ENCODE measurements at places on chromosomes 1 and 21.

DNA sequence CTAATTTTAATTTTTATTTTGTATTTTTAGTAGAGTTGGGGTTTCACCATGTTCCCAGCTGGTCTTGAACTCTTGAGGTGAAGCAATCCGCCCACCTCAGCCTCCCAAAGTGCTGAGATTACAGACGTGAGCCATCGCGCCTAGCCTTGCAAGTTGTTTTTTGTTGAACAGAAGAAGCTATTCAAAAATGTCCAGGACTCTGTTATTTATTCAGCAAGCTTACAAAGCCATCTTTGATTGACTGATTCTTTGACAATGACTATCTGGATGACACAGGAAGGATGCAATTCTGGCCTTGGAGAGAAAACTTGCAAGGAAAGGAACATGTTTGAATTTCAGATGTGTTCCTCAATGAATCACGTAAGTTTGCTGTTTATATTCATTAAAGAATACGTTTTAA lies 63.5 kb downstream of the MAP3K7CL start:
- no peak for DNase-seq

DNA sequence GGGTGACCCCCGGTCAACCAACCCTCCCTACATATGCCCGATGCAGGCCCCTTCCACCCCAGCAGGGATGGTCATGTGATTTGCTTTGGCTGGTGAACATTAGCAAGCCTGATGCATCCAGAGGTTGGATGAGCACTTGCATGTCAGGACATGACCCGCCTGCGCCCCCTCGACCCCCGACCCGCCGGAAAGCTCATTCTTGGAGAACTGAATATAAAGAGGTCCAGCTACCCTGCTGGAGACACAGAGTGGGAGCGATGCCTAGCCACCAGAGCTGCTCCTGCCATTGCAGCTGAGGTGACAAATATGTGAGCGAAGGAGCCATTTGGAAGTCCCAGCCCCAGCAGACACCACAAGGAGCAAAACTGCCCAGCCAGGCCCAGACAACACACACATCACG lies 39.6 kb downstream of the COA6 start:
- DNase-seq = no peak

- no peak for DNase-seq
These were observed 508.2 kb upstream of the ZRANB2 start for GRCh38 chr1:71589005-71589404.

- no peak for DNase-seq
These were observed 9.7 kb upstream of the GPR61 start for GRCh38 chr1:109529881-109530456.

GRCh38 chr1:234556245-234556943 lies 53.6 kb downstream of the IRF2BP2 start:
- no peak for DNase-seq

DNA sequence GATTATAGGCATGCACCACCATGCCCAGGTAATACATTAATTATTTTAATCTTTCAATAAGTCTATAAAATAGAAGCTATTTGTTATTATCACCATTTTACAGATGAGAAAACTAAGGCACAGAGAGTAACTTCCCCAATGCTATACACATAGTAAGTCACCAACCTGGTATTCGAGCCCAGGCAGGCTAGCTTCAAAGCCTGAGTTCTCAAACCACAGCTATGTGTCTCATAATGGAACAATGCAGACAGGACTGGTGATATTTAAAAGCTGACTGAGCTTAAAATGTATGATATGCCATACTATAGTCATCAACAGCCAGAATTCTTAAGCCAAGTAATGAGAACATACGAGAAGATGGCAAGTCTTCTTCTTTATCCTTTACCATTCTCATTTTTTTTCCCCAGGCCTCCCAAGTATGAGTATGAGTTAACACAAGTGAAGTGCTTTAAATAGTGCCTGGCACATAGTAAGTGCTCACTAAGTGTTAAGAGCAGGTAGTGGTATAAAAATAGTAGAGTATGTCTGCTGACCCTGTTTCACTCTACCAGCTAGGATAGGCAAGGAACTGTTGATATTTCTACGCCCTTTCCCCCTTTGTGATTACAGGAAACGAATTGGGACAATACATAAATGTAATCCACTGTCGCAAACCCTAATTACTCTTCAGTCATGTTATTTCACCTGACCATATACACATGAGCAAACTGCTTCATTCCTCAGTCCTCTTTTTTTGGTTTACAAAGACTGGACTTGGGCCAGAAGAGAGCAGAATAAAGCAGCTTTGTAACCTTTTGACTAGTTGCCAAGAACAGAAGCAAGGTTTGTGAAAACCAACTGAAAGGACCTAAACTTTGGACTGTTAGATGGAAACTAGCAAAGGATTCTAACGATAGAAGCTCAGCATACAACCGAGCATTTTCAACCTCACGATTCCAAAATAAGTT lies 9.5 kb downstream of the EYA3 start:
- no peak for DNase-seq

GRCh38 chr1:51927029-51927428 lies 48.5 kb upstream of the NRDC start:
- no peak for DNase-seq

- DNase-seq = no peak
These were observed 2.1 kb downstream of the PRELP start for GRCh38 chr1:203477748-203478147.

GRCh38 chr1:11272544-11272831 lies 510 bp upstream of the UBIAD1 start:
- no peak for DNase-seq

GRCh38 chr1:63601912-63602311 lies 8.7 kb downstream of the PGM1 start:
- DNase-seq = no peak

DNA sequence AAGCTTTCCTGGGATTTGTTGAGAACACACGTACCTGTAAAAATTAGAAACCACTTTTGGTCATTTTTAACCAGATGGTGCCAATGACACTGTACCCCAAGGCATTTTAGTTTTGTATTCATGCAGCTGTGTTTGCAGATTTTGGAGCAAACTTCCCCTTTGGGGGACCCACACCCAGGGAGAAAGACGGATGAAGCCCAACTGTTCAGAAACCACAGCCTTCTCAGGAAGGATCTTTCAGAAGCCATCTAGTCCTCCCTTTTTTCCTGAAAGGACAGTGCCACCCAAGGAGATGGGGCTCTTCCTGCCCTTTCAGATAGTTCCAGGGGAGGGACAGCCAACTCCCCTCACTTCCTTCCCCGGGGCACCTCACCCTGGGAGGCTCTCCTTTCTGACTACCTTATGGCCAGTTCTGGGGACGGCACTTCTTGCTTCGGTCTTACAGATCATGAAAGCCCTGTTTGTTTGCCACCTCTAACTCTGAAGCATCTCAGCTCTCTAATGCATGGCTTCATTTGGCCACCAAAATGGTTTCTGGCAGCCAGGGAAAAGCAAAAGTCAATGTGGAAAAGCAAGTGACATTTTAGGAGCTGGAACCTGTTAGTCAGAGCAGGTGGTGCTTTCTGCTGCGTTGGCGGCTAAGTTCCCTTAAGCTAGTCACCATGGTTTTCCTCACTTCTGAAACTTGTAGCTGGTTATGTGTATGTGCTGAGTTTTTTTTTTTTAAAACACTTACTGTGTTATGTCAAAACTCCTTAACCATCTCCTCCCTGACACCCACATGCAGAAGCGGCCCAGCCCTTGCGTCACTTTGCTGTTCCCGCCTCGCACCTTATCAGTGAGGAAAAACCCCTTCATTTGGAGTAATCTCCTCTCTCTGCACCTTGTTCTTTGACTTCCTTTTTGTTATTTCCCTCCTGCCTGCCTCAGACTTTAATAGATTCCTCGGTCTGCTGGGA lies 10.1 kb downstream of the TMCC2 start:
- DNase-seq = no peak

DNA sequence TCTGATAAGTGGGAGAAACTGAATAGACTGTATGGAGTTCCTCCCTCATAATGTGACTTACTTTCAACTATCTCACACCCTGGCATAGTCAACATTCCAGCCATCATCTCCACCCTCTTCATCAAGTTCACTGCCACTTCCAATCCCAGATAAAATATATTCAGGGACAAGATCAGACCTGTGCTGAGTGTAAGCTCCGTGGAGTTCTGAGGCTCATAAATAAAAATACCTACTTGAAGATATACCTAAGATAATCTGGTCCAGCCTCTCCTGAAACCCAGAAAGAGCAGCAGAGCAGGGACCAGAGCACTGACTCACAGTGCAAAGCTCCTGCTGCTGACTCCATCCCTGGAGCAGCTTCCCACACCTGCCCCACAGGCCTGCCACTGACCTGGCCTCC lies 1.7 kb upstream of the LCE7A start:
- no peak for DNase-seq

DNA sequence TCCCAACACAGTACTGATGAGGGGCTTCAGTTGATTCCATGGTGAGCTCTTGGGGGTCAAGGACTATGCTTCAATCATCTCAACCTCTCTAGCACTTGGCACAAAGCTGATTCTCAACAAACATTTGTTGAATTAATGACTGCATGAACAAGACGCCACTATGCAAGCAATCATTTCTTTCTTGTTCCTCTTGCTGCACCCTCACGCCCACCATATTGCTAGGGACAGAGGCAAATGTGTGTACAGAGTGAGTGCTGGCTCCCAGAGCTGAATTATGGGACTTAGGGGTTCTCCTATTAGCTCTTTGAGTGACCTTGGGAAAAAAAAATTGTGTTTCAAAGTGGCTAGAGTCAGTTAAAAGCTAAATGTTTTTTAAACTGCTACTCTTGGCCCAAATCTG lies 2.5 kb downstream of the ADAR start:
- DNase-seq = no peak

GRCh38 chr1:77406661-77407060 lies 124.8 kb downstream of the AK5 start:
- no peak for DNase-seq

- peak; percentile 29 for DNase-seq
These were observed 49.2 kb upstream of the PAX7 start for GRCh38 chr1:18581420-18581880.

DNA sequence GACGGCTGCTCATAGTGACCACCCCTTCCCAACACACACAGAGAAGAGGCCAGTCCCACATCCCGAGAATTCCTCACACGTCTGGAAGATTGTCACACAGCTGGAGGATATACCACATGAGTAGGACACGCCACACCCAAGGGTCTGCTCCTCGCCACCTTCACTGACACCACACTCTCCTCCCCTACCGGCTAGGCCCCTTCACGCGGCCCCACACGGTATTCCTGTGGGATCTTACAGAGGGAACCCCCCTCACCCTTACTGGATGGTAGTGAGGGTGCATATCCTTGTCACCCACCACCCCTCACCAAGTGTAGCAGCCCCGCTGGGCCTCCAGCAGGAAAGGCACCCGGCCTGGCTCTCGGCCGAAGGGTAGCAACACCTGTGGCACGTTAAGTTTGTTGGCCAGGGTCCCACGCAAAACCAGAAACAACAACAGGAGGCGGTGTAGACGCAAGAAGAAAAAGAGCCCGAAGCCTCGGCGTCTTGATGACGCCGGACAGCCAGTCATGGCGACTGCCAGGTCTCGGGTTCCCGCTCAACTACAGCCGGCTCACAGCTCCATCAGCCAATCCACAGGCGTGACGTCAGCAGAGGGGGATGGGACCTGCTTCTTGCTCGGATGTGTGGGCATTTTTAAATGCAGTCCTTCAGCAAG lies at the start of gene NUP210L:
Gene NUP210L, minus strand, starts transcription at position 540 of the 658 bp plus-strand sequence.
- no peak for DNase-seq

DNA sequence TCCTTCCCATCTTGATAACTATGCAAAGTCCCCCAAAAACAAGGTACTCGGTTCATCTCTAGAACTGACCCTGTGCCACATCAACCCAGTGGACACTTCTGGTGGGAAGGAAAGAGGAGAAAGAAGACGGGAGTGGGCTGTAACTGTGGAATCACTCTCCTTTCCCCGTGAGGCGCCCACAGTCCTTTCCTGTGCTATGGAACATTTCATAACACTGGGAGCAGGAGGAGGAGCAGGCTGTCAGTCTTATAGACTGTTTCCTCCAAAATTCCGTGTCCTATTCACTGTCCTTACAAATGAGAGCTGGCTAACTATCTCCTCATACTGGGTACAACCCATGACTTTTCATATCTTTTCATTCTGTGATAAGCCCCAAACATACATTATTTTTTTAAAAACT lies 40.7 kb downstream of the PLEKHA6 start:
- no peak for DNase-seq

GRCh38 chr1:203791498-203791897 lies 3.9 kb upstream of the ZBED6 start:
- DNase-seq = no peak

- no peak for DNase-seq
These were observed at the start of gene SKI for GRCh38 chr1:2228157-2228594. SKI (plus strand) TSS chr1:2228319; CDS start chr1:2228767, 448 bp downstream.

- DNase-seq = no peak
These were observed 100.4 kb downstream of the KCNJ6 start for GRCh38 chr21:37815893-37816292.

DNA sequence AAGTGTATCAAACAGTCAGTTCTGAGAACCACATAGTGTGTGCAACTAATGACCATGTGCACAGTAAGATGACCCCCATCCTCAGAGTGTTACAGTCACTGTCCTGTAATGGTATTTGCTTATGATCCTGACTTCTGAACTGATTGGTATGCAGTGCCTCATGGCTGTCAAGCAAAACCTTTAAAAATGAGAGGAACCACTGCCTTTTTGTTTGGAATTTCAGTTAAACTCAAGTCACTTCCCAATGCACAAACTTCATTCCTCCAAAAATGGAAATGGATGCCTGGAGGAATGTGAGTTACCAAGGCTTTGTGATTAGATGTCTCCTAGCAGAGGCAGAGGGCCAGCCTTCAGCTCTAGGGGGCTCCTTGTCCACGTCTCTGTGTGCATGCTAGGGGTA lies 10.5 kb downstream of the C1orf198 start:
- DNase-seq = no peak

DNA sequence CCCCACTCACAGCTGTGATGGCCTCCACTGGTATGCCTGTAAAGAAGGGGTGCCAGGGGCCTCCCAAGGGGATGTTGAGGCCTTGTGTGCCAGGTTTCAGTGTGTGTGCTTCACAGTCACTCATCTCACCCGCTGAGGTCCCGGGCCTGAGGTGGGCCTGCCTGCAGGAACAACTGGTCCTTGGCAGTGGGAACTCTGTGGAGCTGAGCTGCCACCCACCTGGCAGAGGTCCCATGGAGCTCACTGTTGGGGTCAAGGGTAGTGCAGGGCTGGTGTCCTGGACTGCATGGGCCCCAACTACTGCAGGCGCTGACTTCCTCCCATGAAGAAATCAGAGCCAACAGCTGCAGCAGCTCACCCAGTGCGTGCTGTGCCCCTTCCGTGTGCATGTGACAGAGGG lies 17.3 kb upstream of the ZNF678 start:
- DNase-seq = no peak

DNA sequence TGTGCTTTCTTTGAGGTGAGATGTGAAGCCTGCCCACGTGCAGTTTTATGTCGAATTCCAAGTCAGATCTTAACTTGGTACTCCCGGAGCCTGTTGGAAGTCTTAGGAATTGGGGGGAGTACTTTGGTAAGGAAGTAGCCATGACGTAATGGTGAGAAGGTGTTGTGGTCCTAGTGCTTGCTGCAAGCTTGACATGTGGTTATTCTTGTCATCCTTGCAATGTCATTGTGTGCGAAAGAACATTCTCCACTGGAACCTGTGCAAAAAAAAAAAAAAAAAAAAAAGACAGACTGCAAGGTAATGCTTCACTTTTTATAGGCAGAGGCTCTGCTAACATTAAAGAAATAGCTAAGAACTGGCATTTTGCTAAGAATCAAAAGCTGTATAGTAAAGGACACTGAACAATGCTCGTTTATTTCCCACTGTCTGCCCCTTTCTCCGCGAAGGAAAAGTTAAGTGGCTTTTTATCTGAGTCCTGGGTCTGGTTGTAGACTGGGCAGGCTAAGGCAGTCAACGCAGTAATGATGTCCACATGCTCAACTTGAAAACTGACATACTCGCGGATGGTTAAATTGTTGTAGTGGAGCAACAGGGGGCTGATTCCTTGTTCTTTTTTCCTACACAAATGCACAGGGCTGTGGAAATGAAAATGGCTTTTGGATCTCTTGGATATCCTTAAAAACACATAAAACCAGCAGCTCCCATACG lies 2.1 kb downstream of the KAZN start:
- no peak for DNase-seq

Measured in activated CD4-positive, alpha-beta T cell treated with anti-CD3 and anti-CD28 coated beads, Interleukin-2, amount 50 U/mL, for 1 hour (primary cell).